CMK (cell line): ENCODE measurements at places on chromosomes 6 and 20.

- DNase-seq, result no peak
Measured at GRCh38 chr20:53869466-53870258, 200.7 kb downstream of the BCAS1 start.

DNA sequence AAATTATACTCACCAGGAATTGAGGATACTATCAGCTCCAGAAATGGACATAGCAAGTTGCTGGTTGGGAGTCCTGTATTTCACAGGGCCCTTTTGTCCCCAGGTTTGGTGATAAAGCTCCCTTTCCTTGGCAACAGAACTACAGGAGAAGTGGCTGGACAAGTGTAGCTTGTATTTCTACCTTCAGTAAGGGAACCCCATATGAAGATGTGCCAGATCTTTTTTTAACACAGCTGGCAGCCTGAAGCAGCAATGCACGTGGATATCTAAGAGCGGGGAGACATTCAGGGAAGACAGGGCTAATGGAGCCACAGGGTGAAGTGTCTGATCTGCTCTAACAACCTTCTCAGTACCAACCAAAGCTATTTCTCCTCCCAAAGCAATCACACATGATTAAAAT lies 373.9 kb upstream of the ID4 start:
- DNase-seq, result no peak

DNA sequence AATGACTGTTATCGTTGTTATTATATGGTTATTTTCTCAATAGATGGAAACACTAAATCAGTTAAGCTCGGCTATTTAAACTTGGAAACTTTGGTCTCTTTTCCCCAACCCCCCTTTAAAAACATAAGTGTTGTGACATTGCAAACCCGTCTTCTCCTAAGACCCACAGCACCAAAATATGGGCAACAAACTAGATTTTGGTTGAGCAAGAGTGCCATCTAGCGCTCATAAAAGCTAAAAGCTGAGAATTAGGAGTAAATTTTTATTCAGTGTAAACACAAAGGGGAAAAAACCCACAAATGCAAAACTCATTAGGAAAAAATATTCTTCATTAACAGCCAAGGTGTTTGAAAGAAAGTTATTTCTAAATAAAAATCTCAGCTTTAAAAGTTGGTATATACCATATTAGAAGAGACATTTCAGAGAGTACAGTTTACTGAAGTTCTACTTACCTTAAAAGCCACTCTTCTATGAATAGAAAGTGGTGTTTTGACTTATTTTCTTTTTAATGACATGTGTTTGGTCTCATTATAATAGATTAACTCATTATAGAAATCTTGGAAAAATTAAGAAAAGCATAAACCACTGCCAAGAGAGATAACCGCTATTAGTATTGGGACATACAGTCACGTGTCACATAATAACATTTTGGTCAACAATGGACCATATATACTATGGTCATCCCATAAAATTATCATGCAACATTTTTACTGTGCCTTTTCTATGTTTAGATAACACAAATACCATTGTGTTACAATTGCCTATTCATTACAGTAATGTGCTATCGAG lies 21.1 kb downstream of the SESN1 start:
- peak; percentile 41 for DNase-seq

GRCh38 chr6:81783893-81784292 lies 31.4 kb upstream of the TENT5A start:
- no peak for DNase-seq

DNA sequence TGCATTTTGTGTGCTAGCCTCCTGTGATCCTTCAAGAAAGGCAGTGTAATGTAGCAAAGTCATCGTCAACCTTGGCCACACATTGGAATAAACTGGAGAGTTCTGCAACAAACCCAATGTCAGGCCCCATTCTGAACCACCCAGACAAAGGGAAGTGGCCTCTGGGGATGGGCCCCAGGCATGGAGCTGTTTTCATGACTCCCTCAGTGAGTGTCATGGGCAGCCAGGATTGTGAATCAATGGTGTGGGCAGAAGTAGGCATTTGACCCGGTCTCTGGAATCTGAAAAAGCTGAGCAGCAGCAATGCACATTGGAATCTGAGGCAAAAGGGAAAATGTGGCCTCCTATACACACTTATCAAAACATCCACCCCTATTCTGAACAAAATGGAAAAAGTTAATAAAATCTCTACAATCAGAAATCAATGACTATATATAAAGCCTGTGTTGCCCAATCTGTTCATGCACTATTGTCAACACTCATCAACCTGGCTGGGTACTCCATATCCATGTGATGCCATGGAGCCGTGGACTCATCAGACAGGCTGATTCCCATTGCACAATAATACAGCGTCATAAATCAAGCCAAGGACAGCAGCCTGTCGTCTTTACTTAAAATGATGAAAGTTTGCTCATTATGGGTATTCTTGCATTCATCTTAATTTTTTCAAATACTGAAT lies 134.9 kb upstream of the STMND1 start:
- no peak for DNase-seq

DNA sequence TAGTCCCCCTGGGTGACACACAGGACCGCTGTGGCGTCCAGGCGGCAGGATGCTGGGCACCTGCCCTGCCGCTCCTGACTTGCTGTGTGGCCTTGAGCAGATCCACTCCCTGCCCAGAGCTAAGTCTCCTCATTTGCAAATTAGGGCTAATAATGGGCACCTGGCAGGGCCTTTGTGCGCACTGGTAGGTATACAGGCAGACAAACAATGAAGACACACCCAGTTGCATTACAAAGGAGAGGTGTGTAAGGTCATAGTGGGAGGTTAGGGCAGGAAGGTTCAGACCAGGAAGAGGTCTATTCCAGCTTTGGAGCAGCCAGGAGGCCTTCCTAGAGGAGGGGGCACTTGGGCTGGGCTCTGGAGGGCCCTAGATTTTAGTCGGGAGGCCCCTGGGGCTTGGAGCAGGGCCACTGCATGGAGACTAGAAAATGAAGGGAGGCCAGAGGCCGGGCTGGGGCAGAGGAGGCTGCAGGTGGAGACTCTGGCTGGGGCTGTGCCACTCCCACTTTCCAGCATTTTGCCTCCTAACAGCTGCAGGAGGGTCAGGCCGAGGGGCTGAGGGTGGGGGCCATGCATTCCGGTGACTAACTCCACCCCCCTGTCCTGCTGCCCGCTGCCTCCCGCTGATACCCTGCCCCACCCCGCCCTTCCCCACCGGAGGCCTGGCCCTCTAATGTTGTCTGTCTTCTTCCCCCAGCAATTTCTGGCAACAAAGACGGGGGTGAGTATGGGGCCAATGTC lies 28.5 kb downstream of the MYH7B start:
- no peak for DNase-seq

DNA sequence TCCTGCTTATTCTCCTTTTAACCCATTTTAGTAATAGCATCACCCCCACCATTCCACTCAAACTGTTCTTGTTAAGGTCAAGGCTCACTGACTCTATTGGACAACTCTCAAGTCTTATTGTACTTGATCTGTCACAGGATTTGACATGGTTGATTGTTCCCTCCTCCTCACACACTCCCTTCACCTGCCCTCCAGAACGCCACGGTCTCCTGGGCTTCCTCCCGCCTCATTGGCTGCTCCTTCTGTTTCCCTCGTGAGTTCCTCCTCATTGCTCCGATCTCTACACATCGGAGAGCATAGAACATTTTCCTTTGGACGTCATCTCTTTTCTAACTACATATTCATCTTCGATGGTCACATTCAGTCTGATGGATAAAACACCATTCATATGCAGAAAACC lies 55.1 kb downstream of the STMND1 start:
- DNase-seq, result no peak

DNA sequence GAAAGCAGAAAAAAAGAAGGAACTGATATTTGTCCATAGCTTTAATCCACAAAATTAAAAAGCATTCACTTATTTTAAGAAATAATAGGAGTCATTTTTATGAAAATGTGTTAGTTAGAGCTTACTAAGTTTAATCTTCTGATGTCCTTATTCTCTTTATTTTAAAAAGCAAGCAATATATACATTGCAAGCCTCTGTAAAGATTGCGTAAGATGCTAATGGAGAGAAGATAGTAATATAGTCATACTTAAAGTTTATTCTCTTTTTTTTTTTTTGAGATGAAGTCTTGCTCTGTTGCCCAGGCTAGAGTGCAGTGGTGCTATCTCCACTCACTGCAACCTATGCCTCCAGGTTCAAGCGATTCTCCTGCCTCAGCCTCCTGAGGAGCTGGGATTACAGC lies 39.7 kb downstream of the AIG1 start:
- DNase-seq, result no peak

DNA sequence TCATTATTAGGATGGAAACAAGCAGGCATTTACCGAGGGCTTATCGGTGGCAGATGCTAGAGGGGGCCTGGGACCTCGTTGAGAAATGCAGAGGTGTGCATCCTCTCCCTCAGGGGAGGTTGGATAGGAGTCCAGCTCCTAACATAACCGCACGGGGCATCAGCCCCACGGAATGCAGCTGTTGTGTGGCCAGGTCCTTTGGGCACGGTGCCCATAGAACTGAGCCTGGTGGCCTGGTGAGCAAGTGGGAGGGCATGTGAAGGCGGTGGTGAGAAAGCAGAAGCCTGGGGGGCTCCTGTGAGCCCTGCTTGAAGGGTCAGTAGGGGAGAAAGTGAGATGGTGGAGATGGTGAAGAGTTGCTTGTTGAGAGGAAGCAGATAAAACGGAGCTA lies 143.7 kb downstream of the CDH26 start:
- DNase-seq, result no peak
